ENCODE measurements at places on chromosomes 7 and 10.

- peak; percentile 58 for DNase-seq
Observed at GRCh38 chr7:105268511-105269392, 120.0 kb downstream of the SRPK2 start.

- no peak for DNase-seq
Observed at GRCh38 chr7:154640266-154640865, 362.6 kb downstream of the PAXIP1 start.

GRCh38 chr7:134874407-134874806, 95.0 kb downstream of the CALD1 start:
- DNase-seq, result no peak

- no peak for DNase-seq
Observed at GRCh38 chr10:30158325-30158960, 99.1 kb upstream of the JCAD start.

- no peak for DNase-seq
Observed at GRCh38 chr10:8296090-8296733, 241.7 kb downstream of the GATA3 start.

GRCh38 chr7:34362621-34363020, 295.4 kb upstream of the NPSR1 start:
- no peak for DNase-seq

DNA sequence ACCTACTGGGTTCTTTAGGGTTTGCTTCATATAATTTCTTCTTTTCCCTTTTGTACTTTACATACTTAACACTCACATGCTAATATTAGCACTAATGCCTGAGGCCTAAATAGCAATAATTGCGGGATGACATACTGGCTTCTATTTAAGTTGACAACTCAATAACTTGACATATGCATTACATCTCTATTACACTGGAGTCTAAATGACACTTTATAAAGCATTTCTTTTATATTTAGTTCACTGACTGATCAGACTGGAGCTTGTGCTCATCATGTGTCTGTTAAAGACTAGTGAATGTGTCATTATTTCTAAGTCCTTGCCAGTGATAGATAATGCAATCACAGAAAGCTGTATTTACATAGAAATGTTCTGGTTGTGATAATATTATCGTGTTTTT, 472.1 kb upstream of the SEMA3A start:
- DNase-seq, result no peak

GRCh38 chr7:144513334-144513733, 109.8 kb upstream of the NOBOX start:
- DNase-seq, result no peak

Data from activated CD4-positive, alpha-beta T cell treated with anti-CD3 and anti-CD28 coated beads, Interleukin-2, amount 50 U/mL, for 16 hours (primary cell).